Kidney capillary endothelial cell (primary cell): ENCODE measurements at places on chromosomes 2 and 18.

DNA sequence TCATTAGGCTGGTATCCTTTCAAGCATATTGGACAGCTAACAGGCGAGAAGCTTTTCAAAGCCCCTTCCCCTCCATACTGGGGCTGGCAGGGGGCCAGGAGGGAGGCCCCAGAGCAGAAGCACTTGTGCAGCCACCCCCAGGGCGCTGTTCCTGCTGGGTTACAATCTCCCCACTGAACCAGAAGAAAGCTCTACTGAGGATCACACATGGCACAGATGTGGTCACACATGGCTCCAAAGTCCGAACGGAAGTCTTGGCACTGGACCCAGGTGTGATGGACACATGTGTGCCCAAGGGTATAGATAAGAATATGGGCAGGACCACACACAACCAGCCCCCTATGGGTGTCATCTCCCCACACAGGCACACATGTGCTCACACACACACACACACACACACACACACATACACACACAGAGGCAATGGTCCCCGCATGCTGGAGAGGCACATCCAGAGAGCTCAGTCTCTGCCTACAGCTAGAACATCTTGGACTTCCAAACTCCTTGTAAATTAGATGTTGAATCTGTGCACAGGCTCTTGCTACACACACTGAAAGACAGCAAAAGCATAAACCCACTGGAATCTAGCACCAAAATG lies 56.4 kb downstream of the TTC32 start:
- no peak for DNase-seq

DNA sequence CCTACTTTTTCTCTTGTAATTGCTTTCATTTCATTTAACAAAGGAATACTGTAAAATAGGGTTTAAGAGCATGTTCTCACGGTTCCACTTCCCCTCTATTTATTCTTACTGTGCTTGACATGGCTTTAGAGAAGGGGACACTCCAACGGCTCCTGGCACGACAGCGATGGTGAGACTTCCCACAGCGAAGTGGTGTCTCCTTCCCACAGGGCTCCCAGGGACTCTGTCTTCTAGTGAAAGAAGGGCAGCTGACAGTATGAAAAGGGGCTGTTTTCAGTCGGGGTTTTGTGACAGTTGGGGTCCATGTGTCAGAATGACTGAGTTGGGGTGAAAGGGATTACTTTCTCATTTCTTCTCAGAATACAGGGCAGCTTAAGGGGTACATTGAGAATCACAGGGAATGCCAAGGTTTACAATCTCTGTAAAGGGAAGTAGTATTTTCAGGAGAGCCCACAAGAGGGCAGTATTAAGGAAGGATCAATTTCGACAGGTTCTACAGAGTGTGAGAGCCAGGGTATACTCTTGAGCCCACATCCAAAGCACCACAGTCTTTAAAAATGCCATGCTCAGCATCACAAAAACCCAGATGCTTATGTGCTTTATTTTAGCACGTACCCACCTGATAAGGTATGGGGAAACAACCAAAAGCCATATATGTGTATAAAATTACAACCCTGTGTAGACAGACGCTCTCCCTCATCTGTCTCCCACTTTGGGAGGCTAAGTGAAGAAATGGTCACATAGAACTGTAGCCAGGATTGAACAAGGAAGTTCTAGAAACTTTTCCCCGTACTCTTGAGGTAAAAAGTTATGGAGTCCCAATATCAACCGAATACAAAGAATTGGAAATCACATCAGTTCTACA lies 31.3 kb upstream of the RAPGEF4 start:
- peak; percentile 42 for DNase-seq

DNA sequence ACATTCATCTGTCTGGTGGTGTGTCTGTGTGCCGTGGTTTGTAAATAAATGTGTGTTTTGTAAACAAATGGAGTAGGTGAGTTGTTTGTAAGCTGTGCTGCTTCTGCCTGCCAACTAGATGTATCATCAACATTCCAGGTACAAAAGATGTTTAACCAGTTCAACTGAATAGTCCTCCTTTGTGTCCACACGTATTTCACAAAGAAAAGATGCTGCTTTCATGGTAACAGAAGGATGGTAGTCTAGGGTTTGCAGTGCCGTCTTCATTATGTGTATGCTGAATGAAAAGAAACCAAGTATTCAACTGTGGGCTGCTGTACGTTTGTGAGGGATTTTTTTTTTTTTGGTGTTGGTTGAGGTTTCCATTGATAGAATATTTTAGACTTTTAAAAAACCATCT lies 72.1 kb downstream of the CAMKMT start:
- DNase-seq, result no peak

DNA sequence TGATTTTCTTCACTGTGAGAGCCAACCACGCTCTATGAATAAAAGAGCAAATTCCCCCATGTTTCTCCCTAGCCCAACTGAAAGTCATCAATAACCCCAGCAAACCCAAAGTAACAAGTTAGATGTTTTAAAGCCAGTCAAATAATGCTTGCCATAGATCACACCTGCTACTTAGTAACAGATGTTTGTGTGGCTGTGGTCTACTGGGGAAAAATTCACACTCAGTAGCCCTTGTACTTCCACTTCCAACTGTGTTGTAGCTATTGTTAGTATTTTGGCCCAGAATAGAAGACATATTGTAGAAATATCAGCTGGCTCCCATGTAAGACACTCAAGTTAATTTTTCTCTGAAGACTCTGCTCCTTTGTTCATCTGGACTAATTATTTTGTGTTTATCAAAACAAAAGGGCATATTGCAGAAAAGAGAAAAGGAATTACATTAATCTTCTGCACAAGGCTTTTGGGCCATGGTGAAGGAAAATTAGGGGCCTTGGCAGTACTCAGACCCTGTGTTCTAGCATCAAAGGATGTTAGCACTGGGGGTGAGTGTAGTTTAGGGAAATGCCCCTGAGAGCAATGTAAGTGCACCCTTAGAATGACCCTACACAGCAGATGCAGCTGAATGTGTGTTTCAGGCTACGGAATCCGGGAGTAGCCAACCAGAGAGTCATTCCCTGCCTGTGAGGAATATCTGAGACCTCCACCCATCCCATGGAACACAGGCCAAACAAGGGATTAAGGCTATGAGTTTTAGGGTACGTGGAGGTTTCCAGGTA lies 521.9 kb downstream of the EPHA4 start:
- DNase-seq, result no peak

GRCh38 chr2:101474731-101475384 lies at the start of gene RFX8:
Gene RFX8, minus strand, starts transcription at chr2:101475112. Its CDS starts 8,264 bp downstream, at chr2:101466848.
- DNase-seq, result peak; percentile 63

DNA sequence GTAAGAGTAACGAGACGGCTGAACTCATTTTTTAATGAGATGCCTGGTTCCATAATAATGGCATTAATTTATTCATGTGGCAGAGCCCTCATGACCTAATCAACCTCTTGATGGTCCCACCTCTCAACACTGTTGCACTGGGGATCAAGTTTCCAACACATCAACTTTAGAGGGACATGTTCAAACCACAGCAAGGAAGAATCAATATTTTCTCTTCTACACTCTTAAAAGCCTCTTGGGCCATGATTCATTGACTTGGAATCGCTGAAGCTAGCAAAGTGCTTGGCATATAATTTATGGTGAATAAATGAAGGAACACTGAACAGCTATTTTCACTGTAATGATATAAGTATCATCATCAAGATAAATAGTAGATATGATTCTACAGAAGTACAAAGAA lies 333.0 kb downstream of the TNS1 start:
- no peak for DNase-seq

- DNase-seq, result no peak
Measured at GRCh38 chr18:7035807-7036206, 81.8 kb downstream of the LAMA1 start.

- no peak for DNase-seq
Measured at GRCh38 chr18:44041553-44041952, 639.1 kb upstream of the SETBP1 start.

DNA sequence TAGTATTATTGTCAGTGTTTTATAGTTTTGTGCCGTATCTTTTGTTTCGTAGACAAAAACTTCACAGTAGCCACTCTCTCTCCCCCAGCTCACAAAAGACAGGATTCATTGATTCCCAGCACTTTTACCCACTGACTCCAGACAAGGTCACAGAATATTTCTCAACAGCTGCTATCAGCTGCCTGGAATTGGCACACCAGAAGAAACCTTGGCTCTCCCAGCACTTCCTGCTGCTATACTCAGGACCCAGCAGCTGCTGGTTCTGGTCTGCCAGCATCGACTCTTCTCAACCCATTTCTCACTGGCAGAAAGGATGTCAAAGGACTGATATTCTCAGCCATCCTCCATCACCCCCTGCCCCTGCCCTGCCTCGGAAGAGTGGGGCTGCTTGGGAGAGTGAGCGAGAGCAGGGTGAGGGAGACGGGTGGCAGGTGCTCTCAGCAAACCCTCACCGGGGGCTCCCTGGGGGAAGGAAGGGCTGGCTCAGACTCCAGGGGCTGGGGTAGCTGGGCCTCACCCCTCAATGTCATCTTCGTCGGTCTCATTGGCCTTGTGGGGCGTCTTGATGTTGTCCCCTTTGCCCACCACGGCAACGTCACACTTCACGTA lies 6.1 kb upstream of the OTOF start:
- no peak for DNase-seq

GRCh38 chr2:166563894-166564293 lies 69.8 kb upstream of the SCN7A start:
- no peak for DNase-seq

DNA sequence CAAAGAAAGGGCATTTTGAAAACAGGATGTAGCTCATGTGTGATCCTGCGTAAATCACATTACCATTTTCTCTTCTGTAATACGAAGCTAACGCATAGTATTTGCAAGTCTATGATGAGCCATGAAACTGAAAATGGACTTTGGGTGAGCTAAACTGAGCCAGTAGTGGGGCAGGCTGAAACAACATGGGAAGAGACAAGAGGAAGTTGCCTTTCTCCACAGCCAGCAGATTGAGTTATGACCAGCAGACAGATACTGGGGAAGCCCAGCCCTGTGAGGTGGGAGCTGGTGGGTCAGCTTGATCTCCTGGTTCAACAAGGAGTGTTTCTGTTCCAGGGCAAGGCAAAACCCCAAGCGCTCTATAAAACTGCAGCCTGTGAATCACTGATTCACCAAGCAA lies 11.8 kb downstream of the CYRIA start:
- DNase-seq, result no peak

DNA sequence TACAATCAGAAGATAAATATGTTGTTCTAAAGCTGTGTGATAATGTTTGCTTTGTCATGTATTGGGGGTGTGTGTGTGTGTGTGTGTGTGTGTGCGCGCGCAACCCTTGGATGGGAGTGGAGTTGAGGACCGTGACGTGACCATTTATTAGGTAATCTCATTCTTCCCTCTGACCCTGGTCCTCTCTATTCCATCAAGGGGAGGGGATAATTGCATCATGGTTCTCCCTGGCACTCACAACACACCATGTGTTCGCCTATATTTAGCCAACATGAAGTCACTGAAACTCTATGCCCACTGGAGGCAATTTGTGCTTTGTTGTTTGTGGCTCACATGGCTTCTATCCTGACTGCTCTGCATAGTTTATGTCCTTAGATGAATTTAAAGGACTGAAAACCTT lies 79.8 kb upstream of the LRPPRC start:
- DNase-seq, result no peak

GRCh38 chr2:105553538-105554196 lies 154.8 kb upstream of the FHL2 start:
- peak; percentile 45 for DNase-seq

- no peak for DNase-seq
Measured at GRCh38 chr2:219572237-219573001, at the start of gene INHA. Gene INHA, plus strand, starts transcription at chr2:219572310. Its CDS starts 65 bp downstream, at chr2:219572375.

GRCh38 chr2:178530625-178531142 lies 50.4 kb downstream of the PLEKHA3 start:
- no peak for DNase-seq

DNA sequence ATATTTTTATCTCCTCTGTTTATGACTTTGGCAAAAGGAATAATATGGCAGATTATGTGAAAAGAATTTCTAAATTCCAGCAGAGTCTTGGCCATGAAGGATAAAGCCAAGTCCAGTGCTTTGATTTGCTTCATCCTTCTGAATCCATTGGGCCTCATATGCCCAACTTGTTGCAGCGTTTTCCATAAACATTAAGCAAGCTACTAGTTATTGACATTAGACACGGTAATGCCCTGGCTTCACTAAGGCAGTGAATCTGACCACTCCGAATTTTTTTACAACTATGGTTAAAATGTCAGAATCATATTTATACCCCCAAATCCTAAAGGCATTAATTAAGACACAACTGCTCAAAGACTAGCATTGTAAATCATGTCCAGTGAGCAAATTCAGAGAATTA lies 79.8 kb downstream of the MAPRE2 start:
- DNase-seq, result no peak

DNA sequence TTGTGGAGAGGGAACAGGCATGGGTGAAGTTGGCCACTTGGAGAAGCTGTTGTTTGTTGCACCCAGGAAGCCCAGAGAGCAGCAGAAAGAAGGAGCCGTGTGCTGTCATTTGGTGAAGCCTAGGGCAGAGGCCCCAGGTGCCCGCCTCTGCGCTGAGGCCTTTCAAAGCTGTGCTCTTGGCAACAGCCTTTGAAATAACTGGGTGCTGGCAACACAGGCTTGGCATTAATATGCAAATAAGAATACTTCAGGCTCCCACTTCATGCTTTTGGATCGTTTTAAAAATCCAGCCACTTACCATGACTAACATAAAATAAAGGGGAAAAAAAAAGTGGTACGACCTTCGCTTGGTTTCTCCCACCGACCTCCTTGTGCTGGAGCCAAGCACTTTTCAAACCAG lies 41.1 kb downstream of the DHRS9 start:
- DNase-seq, result no peak

- no peak for DNase-seq
Measured at GRCh38 chr2:164756773-164757172, 84.8 kb downstream of the COBLL1 start.

GRCh38 chr18:51867767-51868166 lies 472.2 kb upstream of the DCC start:
- peak; percentile 7 for DNase-seq

- no peak for DNase-seq
Measured at GRCh38 chr18:13611601-13612195, 114.7 kb downstream of the FAM210A start.

GRCh38 chr2:207394812-207395534 lies 134.8 kb upstream of the CREB1 start:
- DNase-seq, result peak; percentile 100

GRCh38 chr2:176246331-176246730 lies 22.9 kb upstream of the MTX2 start:
- no peak for DNase-seq

- DNase-seq, result no peak
Measured at GRCh38 chr18:35054401-35054800, 13.2 kb downstream of the MAPRE2 start.

GRCh38 chr2:195319112-195319460 lies 337.9 kb upstream of the SLC39A10 start:
- no peak for DNase-seq

DNA sequence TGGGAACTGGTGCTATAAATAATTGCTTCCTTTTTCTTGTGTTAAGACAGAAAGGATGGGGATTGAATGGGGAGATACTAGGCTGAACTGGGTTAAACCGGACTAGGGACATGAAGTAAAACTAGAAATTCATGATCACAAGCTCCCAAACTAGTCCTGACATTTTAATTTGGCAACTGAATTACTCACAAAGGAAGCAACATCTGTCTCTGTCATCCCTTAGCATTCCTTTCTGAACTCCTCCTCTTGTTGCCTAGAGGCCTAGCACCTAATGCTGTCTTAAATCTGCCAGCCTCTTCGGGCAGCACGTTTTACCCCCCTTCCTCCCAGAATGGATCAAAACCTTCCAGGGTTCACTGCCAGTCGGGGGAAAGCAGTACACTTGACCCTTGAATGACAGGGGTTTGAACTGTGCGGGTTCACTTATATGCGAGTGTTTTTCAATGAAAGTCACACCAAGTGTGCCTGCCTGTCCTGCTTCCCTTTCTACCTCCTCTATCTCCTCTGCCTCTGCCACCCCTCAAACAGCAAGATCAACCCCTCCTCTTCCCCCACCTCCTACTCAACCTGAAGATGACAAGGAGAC lies 8.2 kb downstream of the KCTD1 start:
- DNase-seq, result no peak
